ENCODE measurements at places on chromosomes 7 and 10.

DNA sequence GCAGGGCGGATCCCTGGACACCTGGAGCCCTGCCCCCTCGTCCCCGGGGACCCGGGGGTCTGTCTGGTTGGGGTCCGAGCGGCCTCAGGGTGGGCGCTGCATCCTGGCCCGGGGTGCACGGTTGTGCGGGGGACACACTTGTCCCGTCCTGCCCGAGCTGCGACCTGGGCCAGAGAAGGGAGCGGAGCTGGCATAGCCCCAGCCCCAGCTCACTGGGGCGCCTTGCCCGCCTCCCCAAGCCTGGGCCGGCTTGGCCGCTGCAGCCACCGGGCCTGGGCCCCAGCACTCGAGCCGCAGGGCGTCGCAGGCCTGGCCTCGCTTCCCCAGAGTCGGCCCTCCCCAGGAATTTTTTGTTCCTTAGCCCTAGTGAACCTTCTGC, 54.5 kb downstream of the GLRX3 start:
- DNase-seq = no peak

DNA sequence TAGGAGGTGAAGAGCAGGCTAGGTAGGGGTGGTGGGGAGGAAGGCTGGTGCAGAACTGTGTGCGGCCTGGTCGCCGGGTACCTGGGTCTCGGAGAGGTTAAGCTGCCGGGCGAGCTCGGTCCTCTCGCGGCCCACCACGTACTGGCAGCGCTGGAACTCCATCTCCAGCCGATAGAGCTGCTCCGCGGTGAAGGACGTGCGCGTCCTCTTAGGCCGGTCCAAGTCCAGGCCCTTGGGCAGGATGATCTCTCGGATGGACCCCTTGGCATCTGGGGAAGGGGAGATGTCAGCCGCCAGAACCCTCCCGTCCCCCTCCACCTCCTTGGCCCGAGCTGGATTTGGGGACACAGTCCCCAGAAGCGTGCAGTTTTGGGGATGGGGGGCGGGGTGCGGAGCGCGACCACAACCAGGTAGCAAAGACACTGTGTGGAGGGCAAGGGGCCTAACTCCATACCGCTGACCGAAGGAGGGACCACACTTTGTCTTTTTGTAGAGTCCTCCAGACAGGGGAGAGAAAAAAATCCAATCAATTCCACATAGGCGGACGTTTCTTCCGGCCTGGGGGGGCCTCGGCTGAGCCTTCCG, 1.6 kb downstream of the VAX1 start:
- DNase-seq = no peak

GRCh38 chr7:95099106-95099505, 191.7 kb downstream of the PPP1R9A start:
- no peak for DNase-seq

DNA sequence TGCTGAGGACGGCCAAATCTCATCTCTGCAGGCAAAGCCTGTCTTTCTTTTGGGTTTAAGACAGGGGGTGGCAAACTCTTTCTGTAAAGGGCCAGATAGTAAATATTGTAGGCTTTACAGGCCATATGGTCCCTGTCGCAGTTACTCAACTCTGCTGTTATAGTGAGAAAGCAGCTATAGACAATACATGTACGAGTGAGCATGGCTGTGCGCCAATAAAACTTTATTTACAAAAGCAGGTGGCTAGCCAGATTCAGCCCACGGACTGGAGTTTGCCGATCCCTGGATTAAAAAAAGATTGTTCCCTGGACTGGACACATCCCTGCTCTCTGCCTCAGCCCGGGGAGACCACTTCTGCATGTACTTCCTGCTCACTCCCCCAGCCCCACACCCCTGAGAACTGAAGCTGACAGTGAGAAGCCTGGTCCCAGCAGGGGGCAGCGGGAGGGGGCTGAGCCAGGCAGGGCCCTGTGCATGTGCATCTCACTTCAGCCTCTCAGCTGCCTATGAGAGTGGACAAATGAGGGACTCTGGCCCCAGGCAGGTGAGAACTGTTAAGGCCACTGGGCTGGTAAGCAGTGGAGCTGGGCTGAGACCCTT, 392.4 kb downstream of the PLXNA4 start:
- no peak for DNase-seq

DNA sequence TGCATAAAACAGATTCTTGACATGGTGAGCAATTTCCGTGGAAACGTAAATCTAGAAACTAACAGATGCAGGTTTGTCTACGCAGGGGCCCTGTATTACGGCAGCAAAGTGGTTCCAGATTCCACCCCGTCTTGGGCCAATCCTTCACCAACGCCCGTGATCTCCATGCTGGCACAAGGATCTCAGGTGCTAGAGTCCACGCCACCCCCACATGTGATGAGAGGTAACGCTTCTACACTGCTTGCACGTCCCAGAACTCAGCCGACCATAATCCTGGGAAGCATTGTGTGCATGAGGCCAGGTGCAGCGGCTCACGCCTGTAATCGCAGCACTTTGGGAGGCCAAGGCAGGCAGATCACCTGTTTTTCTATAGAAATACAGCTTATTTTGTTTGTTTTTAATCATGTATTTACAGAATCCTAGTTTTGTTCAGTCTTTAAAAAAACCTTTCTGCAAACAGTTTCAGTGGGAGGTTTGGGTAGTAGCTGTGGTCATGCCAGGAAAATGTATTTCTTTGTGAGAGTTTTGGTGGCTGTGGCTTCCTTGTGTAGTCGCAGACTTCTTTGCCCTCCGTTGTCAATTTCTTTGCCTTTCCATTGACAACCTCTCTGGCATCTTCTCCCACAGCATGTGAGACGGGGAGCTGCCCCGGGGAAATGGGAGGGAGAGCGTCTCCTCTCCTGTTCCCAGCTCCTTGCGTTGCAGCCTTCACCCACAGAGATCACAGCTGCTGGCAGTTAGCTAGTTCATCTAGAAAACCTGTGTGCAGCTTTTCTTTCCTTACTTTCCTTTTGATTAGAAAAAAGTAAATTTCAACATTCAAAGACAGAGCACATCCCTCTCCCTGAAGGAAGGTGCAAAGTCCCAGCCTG, 35.7 kb downstream of the ITIH2 start:
- no peak for DNase-seq

GRCh38 chr7:121212036-121212435, 116.8 kb upstream of the WNT16 start:
- DNase-seq = no peak

- DNase-seq = no peak
Measured at GRCh38 chr10:49540056-49540797, 1.3 kb upstream of the ERCC6 start.

GRCh38 chr10:30011396-30011795, 48.0 kb downstream of the JCAD start:
- DNase-seq = no peak

DNA sequence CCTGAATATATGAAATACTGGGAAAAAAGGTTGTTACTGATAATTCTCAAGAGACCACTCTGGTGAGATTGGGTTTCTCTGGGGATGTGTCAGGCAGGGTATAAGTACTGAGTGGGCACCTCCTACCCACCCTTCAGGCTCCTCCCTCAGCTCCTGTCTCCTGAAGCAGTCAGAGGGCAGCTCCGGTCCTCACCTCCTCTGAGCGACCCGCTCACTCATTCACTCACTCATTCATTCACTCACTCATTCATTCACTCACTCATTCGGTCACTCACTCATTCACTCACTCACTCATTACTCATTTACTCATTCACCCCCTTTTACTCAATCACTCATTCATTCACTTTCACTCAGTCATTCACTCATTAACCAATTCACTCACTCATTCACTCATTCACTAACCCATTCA, 6.9 kb upstream of the PFKP start:
- no peak for DNase-seq

GRCh38 chr10:72421885-72422540, 67.3 kb upstream of the DNAJB12 start:
- DNase-seq = no peak

DNA sequence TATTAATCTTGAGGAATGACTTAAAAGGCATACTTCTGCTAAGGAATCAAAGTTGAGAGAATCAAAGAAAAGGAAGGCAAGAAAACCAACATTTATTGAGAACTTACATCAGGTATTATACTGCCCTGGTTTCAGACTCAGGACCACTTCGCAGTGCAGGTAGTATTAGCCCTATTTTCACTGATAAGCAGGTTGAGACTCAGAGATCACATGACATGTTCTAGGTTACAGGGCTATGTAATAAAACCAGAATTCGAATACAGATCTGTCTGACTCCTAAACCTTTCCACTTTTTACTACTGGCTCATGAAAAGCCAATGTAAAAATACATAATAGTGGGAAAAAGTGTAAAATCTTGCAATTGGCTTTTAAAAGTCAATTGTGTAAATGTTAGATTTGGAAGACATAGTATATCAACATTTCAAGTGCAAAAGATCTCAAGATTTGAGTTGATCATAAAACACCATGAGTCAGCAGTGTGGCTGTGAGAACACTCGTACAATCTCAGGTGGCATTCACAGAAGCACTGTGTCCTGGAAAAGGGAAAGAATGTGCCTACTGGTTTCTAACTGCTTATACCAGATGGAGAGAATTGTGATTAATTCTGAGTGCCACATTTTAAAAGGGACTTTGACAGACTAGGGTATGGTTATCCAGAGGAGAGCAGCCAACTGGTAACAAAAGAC, 195.8 kb upstream of the MKLN1 start:
- no peak for DNase-seq

DNA sequence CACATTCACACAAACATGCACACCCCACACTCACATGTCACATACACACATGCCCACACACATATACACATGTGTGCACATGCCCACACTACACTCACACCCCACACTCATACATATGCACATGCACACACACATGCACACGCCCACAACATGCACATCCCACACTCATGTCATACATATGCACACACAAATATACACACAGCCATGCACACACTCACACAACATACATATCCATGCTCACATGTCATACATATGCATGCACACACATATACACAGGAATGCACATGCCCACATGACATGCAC, 219.8 kb downstream of the DNAJB6 start:
- DNase-seq = no peak

DNA sequence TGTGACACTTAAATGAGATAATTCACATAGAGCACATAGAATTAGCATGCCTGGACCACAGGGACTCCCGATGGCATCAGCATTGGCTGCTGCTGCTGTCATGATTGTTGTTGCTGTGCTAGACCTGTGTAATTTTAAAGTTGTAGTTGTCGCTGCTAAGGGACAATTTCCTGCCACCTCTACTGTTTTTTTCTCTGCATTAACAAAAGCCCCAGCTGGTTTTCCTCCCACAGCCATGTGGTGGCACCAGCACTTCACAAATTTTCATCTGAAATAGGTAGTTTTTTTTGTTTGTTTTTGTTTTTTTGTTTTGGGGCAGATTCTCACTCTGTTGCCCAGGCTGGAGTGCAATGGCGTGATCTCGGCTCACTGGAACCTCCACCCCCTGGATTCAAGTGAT, 25.4 kb upstream of the PRXL2A start:
- DNase-seq = no peak

DNA sequence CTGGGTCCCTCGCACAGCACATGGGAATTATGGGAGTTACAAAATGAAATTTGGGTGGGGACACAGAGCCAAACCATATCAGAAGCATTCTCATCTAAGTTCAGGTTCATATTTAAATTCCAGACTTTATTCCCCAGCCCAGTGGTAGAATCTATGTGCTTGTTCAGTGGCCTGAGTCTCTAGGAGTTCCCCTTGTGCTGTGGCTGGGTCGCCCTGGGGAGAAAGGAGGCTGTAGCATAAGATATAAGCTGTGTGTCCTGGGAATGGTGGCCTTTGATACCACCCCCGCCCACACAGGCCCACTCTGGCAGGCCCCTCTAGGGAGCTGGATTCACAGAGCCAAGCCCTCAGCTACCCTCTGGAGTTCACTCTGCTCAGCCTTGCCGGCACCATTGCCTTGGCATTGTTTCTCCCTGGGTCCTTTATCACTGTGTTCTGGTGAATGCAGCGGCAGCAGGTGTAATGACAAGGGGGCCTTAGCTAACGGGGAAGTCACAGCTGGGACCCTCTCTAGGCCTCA, 64.2 kb downstream of the MINDY4 start:
- no peak for DNase-seq

- DNase-seq = no peak
Measured at GRCh38 chr7:105677817-105678573, 96.7 kb upstream of the EFCAB10 start.

DNA sequence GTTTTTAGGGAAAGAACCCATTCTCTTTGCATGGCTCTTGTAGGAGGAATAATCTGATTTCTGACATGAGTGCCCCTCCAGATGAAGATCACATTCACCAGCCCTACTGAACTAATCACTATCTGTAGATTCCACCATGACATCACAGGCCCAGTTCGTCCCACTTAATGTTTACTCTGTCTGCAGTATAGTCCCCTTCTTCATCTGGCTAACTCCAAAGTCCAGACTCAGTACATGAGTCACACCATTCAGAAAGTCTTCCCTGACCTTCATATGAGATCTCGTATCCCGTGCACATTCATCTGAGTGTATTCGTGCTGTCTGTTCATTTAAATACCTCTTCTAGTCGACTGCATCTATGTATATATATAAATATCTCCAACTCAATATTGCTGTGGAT, 366.5 kb upstream of the AKR1E2 start:
- DNase-seq = no peak

- DNase-seq = no peak
Measured at GRCh38 chr10:58512491-58513187, at the start of gene BICC1. Gene BICC1 (plus strand): TSS chr10:58512872. CDS start chr10:58513144, 272 bp downstream.

- DNase-seq = no peak
Measured at GRCh38 chr7:108045669-108046068, 42.7 kb upstream of the LAMB1 start.

DNA sequence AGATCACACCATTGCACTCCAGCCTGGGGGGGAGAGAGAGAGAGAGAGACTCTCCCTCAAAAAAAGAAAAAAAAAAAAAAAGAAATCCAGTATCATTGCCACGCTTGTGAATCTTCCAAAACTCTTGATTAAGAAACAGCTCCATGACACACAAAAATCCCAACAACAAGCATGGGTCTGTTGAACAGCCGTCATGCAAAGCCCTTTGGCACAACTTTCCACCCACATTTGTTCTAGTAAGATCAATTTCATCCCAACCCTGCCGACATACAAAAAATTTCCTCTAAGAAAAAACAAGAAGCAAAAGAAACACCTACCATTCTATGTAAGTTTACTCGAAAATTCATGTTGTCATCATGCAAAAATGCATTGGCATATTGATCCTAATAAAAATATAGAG, 62.8 kb downstream of the ARMH3 start:
- DNase-seq = no peak

DNA sequence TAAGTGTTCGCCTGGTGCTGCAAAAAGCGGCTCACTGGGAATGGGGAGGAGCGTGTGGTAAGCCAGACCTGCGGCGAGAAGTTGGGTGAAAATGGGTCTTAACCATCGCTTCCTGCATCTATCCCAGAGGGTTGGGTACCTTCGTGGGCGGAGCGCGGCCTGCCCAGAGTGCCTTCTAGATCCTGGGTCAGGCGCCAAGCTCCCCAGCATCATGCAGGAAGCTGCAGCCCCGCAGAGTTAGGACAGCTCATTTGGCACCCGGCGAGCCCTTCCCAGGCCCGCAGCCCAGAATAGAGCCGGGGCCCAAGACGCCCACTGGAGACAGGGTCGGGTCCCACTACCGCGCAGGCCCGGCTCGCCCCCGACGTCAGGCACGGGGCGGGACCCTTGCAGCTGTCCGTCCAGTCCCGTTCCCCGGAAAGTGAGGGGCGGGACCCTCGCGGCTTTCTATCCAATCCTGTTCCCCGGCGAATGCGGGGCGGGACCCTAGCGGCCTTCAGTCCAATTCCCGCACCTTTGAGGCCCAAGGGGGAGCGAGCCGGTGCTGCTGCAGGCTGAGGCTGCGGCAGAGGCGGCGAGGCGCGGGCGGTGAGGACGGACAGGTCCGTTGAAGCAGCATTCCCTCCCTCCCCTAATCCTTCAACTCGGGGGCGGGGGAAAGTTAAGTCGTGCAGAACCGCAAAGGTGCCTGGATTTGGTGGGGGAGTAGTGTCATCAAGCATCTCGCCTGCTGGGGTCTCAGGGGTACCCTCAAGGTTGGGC, at the start of gene CROT:
CROT (plus strand) TSS at position 499 of the 762 bp plus-strand sequence. CDS start 3,405 bp downstream, outside the sequence.
- peak; percentile 78 for DNase-seq

Measured in esophagus squamous epithelium (tissue), 5 donors.